ENCODE measurements at places on chromosomes 2 and 18. TPM values are rescaled to one million over a fixed set of nuclear protein-coding genes. Genes with fewer than 3 reads are reported as not detected.

C2orf80 gene
- total RNA-seq: not detected

SCYGR4 gene
- total RNA-seq: not detected

DNA sequence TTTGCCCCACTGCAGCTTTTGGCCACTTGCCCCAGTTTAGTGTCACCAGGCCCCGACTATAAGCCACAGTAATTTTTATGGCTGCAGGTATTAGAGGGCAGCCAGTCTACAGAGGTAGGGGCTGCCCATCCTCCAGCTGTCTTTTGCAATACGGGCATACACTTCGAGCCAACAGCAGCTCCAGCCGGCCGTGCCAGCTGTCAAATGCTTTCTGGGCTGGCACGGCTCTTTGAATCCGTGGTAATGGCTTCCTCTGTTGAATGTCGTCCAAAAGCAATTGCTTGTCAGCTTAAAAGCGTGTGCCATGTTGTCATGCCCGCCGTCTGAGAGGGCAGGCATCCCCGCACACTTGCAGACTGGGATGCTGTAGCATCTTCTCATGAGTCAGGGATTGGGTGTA, 41.3 kb downstream of the BCL2L11 start:
- H3K4me1 ChIP-seq: peaks cover 25% of the 10 kb centered on the region
- DNase-seq: no peak
- no peak overlapping the region for H3K27ac ChIP-seq
- peaks cover 20% of the 10 kb centered on the region for H3K36me3 ChIP-seq

DNA sequence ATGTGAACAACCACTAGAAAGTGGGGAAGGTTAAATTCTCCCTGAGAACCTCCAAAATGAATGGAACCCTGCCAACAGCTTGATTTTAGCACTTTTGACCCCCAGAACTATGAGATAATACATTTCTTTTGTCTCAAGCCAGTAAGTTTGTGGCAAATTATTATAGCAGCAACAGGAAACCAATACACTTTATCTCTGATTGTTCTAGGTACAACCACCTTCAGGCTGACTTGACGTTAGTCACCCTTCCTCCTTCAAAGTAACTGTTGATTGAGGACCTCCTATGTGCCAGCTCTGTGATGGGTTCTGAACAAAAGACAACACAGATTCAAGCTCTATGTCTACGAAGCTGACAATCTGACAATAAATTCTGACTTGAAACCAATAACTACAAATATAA, 318.9 kb downstream of the NCKAP5 start:
- no peaks in the 10 kb centered on the region for H3K27me3 ChIP-seq
- no peaks in the 10 kb centered on the region for H3K36me3 ChIP-seq
- no peak overlapping the region for H3K27ac ChIP-seq
- H3K4me1 ChIP-seq: no peaks in the 10 kb centered on the region
- no peak overlapping the region for H3K4me3 ChIP-seq

GRCh38 chr2:240662681-240663080, 20.0 kb downstream of the AQP12B start:
- no peak overlapping the region for H3K4me3 ChIP-seq
- H3K36me3 ChIP-seq: no peaks in the 10 kb centered on the region
- DNase-seq: no peak
- H3K4me1 ChIP-seq: no peaks in the 10 kb centered on the region

FSHR gene
- total RNA-seq: not detected

DNA sequence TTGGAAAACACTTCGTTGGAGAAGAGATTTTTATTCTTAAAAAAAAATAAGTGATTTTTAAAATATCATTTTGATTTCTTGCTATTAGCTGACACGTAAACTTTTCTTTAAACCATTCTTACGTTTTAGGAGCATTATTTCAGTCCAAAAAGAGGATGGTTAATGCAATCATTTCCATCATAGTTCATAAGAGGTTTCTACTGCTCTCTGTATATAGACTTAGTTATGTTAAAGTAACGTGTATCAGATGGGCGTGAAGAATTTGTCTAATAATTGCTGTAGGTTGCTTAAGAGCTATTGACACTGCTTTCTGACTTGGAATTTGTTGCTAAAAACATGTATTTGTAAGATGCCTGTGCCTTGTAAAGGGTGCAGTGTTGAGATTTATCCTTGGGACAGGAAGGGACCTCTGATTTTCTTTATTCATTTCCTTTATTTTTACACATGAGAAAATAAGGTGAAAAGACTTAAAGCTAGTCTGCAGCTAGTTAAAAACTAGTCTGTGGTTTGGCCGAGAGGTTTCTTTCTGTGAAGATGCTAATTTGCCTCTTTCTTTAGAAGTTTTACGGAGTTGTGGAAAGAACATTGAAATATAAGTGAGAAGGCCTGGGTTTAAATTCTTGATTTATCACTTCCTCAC, 2.9 kb downstream of the ANKRD12 start:
- peaks cover 36% of the 10 kb centered on the region for H3K4me1 ChIP-seq
- H3K4me3 ChIP-seq: no peak overlapping the region
- peak overlapping the region; percentile 84 for H3K27ac ChIP-seq
- no peak for DNase-seq

DNA sequence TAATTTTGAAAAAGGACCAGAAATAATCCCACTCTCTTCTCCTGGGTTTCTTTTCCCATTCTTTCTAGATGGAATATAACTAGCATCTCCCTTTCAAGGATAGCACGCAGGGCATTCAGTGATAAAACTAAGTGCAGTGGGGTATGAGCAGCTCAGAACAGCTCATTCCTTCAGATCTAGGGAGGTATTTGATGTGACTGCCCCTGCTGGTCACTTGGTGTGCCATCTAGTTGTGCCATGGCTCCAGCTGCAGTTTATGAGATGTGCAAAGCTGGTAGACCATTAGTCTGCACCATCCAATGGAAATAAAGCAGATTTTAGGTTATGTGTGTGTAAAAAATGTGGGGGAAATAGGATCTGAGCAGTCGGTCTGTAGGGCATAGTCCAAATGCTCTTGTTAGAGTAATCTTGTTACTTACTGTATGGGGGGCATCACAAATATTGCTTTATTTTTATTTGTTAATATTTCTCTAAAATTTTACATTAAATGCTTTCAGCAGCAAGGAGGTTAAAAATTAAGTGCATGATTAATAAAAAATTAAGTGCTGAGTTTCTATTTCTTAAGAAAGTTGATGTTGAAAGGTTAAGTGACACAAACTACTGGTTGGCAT, 38.9 kb downstream of the CTAGE1 start:
- no peaks in the 10 kb centered on the region for H3K4me1 ChIP-seq
- no peaks in the 10 kb centered on the region for H3K27me3 ChIP-seq
- DNase-seq: peak; percentile 24
- H3K27ac ChIP-seq: no peak overlapping the region
- H3K4me3 ChIP-seq: no peak overlapping the region
- no peaks in the 10 kb centered on the region for H3K36me3 ChIP-seq

DNA sequence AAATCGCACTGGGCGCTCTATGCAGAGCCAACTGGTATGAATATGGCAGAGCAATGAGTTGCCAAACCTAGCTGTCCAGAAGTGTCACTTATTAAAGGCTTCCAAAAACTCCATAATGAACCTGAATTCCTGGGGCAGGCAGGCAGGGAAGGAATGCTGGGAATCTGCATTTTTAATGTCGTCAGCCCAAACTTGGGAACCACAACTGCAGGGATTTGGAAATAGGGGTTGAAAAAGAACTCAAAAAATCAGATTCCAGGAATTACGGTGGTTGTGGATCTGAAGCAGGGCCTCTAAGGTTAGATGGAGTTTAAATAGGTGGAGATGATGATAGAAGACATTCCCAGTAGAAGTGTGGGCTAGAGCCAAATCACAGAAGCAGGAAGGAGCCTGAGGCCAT, 15.0 kb downstream of the NCKAP5 start:
- no peak for DNase-seq
- no peaks in the 10 kb centered on the region for H3K4me1 ChIP-seq

GRCh38 chr2:180983468-180984242, 3.2 kb downstream of the UBE2E3 start:
- H3K36me3 ChIP-seq: no peaks in the 10 kb centered on the region
- no peaks in the 10 kb centered on the region for H3K27me3 ChIP-seq
- H3K4me3 ChIP-seq: no peak overlapping the region
- peaks cover 15% of the 10 kb centered on the region for H3K4me1 ChIP-seq

DNA sequence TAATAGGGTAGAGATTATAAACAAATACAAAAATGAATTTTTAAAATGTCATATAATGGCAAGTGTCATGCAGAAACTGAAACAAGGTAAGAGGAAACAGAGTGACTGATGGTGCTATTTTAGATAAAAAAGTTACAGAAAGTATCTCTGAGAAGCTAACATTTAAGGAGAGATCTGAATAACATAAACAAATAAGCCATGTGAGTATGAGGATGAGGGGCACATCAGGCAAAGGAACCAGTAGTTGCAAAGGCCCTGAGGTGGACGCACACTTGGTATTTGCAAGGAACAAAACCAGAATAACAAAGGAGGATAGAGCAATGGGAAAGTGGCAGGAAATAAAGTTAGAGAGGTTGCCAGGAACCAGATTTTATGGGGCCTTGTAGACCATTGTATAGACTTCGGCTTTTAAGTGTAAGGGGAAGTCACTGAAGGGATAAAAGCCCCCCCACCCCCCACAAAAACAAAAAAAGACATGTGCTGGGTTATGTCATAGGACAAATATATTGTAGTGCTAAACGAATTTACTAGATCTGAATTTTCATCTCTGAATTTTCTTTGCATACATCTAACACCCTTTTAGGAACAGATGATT, 159.2 kb downstream of the DTNB start:
- DNase-seq: no peak
- no peaks in the 10 kb centered on the region for H3K27me3 ChIP-seq
- no peaks in the 10 kb centered on the region for H3K36me3 ChIP-seq
